ENCODE measurements at places on chromosomes 7 and 10.

DNA sequence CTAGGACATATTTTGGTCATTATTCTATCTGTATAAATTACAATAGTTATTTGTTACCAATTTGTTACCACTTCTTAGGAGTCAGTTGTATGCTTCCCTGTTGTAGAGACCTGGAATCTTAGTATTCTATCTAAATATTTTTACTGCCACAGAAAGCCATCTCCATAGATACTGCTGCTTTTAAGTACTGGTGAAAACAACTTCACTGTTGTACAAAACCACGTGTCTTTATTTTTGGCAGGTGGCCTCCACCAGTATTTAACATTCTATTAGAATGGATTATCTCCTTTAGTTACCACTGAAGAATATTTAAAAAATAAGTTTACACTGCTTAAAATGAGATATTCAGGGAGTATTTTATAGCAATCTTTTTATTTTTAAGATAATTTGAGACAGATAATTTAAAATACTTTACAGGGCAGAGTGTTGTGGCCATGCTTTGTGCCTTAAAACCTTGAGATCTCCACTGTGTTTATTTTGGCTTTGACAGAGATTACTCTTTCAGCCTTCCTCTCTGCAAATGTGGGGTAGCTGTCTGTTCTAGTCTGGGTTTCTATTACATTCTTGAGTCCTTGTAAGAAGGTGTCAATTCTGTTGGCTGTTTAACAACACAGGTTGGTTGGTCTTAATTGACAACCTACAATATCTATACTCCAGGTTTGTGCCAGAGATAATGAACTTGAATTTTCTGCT is 185.6 kb downstream of the LRRC4 start:
- no peak for DNase-seq

- DNase-seq: peak; percentile 65
Observed at GRCh38 chr7:108570146-108570755, 577 bp downstream of the DNAJB9 start.

DNA sequence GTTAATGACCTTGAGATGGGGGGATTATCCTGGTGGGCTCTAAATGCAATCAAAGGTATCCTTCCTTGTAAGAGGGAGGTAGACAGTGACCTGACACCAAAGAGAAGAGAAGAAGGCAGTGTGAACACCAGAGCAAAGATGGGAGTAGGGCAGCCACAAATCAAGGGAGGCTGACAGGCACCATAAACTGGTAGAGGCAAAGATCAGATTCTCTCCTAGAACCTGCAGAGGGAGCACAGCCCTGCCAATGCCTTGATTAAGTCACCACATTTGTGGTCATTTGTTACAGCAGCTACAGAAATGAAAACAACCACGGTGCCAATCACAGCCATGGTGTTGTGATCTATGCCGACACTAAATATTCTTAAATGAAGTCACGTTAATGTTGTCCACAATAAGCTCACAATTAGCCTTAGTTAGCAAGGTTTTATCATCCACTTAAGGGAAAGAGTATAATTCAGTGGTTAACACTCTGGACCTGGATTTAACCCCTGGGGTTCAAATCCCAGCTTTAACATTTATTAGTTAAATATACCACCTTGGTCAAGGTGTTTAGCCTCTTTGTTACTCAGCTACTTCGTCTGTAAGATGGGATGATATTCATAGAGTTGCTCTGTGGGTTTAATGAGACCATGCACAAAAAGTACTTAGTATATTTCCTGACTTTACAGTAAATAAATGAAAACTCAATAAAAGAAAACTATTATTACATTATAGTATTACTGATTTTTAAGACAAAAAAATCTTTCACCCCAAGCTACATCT is 70.8 kb downstream of the SGMS1 start:
- peak; percentile 71 for DNase-seq

DNA sequence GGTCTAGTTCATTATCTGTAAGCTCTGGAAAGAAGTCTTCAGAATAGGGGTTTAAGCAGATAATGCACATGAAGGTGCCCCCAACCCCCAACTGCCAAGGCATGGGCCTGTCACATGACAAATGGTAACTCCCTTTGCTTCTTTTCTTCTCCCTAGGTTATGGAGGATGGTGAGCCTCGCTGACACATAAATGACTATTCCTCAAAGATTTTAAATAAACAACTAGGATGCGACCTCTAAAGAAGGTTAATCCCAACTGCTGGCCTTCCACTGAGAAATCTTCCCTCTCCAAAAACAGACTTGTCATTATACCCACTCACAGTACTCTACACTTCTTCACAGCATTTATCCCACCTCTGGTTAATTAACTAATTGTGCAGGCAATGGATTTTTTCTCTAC is 75.7 kb upstream of the FAM133B start:
- no peak for DNase-seq

DNA sequence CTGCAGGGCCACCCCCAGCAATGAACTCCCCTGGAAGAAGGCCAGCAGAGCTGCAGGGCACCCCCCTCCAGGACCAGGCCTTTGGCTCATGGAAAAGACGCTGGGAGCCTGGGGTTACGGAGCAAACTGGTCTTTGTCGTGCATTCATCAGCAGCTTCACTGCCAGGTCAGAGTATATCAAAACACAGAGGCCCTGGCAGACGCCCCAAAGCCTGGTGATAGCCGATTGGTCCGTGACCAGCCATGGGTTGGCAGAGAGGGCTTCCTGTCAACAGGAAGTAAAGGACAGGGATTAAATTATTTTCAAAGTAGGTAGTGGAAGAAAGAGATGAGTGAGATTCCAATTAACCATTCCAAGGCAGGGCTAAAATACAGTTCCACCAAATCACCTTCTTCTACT is 9.0 kb downstream of the PRKAG2 start:
- DNase-seq: no peak

DNA sequence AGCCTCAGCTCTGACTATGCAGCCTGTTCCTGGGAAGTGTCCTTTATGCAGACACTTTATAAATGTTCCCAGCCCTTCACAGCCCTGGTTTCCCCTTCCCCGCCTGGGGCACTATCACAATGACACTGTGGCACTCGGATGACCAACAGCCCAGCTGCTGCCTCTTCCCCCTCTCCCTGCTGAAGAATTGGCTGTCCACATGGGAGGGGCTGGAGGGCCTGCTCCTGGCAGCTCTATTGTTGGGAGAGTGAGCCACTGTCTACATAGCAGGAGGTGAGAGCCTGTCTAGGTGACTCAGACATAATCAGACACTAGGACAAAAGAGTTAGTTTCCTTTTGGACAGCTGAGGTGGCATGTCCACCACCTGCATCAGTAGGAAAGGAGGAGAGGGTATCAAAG is 437.5 kb downstream of the PLXNA4 start:
- DNase-seq: peak; percentile 26

- DNase-seq: peak; percentile 78
Observed at GRCh38 chr10:1368842-1369171, 312.6 kb downstream of the WDR37 start.

- no peak for DNase-seq
Observed at GRCh38 chr7:148915211-148915610, 31.1 kb upstream of the EZH2 start.

- DNase-seq: no peak
Observed at GRCh38 chr10:79018521-79019011, 50.2 kb upstream of the ZMIZ1 start.

DNA sequence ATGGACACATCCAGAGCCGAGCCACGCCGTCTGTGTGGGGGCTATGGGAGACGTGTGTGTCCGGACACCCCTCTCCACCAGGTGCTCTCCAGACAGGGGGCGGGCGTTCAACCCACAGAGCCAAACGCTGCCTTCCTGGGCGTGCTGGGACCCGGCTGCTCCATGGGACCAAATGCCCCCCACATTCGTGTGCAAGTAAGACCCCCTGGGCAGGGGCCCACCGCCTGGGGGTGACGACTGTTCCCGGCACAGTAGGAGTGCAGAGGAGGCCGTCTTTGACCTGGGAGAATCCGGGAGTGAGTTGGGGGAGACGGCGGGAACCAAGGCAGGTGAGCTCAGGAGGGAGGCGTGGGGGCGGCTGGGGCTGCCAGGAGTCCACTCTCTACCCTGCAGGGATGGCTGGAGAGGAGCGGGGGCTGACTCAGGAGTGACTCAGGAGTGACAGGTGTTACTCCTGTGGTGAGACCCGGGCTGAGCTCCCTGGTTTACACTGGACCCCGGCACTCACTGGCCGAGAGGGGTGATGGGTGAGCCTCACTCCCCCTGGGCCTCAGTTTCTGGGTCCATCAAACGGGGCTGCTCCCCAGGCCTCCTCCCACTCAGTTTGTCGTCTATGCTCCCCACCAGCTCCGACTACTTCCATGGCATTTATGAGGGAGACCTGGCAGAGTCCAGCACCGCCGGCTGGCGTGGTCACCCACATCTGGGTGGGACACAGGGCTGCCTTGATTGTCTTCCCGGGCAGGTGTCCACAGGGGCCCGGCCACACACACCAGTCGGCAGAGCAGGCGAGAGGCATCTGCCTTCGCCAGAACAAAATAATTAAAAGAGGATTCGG is 95.0 kb downstream of the MICALL2 start:
- DNase-seq: no peak

DNA sequence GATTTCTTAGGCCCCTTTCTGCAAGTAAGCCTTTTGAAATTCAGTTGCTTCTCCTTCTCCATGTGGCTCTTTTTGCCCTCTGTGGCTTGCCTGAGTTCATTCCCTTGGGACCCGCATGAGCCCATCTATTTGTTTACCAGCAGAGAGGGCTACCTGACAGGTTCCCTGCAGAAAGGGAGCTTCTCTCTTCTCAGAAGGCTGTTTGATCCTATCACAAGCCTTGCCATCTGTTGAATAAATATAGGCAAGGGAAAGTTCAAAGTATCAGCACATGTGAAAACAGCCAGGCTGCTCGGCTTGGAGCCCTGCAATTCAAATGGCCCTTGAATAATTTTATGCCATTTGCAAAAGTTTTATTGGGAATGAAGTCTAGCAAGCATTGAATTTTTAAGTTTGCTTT is 720.2 kb upstream of the FZD8 start:
- peak; percentile 6 for DNase-seq

DNA sequence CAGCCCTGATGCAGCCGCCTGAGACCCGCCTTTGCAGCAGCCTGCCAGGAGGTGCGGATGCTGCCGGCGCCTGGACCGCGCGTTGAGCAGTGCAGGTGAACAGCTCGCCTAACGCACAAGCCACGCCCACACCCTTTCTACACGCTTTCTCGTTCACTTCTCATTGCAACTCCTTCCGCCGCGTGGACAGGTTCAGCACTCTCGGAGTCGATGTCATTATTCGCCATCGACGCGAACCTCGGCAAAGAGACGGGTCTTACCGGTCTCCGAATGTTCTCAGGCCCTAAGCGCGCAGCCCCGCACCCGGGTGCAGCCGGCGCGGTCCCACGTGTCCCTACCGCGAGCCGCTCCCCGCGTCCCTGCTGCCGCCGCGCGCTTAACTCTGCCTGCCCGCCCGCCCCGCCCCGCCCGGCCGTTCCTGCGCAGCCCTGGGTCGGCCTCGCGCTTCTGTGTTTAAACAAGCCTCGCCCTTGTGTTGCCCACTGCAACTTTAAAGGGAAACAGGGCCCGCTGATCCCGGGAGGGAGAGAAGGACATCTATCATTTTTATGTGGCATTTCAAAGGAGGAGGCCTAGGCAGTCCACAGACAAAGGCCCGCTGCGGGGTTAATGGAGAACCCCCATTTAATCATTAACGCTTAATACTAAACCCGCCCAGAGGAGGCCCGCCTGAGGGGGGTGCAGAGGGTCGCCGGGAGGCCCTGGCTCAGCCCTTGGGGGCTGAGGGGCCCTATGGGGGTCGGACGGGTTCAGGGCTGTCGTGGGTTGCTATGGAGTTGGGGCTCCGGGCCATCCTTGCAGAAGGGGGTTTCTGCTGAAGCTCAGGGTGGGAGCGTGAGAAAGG is 128.5 kb downstream of the WDR11 start:
- DNase-seq: peak; percentile 45

- DNase-seq: no peak
Observed at GRCh38 chr10:30631188-30631587, 1.6 kb upstream of the LYZL2 start.

GRCh38 chr10:45000138-45000751 is 478 bp upstream of the ZNF22 start:
- DNase-seq: peak; percentile 54

DNA sequence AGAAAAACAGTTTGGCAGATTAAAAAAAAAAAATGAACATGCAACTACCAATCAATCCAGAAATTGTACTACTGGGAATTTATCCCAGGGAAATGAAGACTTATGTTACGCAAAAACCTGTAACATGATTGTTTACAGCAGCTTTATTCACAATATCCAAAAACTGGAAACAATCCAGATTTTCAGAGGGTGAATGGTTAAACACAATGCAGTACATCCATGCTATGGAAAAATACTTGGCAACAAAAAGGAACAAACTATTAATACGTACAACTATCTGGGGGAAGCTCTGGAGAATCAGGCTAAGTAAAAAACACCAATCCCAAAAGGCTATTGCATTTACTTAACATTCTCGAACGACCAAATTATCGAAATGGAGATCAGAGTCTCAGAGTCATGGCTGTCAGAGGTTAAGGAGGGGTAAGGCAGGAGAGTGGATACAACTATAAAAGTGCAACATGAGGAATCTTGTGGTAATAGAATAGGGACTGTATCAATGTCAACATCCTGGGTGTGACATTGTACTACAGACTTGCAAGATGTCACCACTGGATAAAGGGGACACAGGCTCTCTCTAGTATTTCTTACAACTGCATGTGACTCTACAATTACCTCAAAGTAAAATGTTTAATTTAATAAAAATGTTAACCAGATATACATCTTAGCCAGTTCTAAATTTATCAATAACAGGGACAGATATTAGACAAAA is 21.5 kb upstream of the RUFY2 start:
- DNase-seq: no peak

DNA sequence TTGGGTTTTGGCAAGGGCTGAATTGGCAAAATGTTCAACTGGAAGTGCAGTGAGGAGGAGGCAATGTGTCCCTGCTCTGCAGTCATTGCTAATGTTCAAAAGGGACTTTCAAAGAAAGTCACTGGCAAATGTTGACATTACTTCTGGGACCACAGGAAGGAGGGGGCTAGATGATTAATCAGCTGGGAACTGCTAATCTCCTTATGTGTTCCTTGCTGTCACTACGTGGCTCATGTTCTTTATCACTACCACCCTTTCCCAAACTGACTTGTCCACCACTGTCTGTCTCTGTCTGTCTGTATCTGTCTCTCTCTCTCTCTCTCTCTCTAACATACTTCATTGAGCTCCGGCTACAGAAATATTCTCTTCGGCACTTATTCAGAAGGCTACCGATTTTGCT is 86.9 kb upstream of the MTPN start:
- DNase-seq: no peak

- no peak for DNase-seq
Observed at GRCh38 chr7:51644216-51644615, 327.6 kb upstream of the COBL start.
